Germinal center (tissue), 1 donor: ENCODE measurements at places on chromosomes 6 and 20.

GRCh38 chr20:45781391-45781931 lies 10.2 kb downstream of the WFDC3 start:
- no peak for DNase-seq

DNA sequence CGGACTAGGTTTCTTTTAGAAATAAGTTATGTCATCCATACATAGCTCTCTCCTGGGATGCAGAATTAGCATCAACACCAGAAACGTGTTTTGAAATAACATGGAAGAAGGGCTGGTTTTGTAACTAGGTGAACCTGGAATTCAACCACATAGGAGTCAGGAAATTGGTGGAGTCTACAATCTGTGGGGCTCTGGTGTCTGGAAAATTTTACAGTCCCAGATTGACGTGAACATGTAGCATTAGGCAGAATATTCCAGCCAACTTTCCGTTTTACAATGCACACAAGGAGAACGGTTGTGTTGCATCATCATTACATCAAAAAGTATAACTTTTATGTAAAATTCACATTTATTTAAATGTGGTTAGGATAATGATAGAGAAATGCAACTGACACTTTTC lies 1.9 kb downstream of the KCNQ5 start:
- DNase-seq: no peak

DNA sequence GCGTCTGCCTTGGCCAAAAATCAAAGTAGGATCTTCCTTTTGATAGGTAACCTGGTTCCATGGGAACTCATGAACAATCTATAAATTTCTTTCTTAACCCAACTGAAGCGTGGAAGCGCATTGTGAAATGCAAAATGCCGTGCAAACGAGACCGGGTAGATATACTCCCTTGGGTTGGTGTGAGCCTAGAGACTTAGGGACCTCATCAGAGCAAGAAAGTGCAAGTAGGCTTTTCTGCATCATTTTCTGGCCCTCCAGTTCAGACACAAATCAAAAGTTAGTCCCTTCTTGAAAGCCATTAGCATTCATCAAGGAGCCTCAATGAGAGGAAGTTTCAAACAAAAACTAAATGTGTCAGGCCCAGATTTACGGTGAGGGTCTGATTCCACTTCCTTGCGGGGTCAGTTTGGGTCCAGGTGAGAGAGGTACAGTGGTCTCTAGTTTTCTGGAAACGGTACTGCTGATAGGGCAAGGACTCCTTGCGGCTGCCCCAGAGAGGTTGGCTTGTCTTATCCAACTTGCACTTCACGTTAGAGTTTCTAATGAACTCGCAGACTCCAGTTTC lies 5.3 kb upstream of the ZNF184 start:
- peak; percentile 7 for DNase-seq

DNA sequence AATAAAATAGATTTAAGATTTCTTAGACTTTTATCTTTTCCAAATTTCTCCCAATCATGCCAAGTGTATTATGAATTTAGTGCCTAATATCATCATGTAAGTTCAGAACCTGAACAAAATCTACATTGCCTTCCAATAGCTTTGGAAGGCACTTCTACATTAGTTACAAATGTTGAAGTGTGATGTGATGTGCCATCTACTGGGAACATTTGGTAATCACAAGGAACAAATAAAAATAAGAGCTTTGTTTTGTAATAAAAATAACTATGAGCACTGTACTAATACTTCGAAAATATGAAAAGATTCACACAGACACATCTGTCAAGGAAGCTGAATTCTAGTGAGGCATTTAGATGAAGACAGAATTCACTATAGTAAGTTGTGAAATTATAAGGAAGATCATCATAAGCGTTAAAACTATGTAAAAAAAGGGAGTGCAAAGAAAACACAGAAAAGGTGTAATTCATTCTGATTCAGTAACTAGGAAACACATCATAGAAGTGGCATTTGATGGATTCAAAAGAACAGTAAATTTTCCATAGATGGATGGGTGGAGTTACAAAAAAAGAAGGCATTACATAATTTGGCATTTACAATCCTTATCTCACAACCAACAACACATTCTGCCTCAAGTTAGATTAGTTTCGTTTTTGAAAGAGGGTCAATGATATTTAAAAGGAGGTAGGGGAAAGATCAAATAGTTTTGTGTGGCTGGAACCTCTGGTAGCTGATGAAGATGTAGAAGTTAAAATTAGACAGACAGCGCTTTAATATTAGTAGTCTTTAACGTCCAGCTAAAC lies 161.0 kb downstream of the ASCC3 start:
- no peak for DNase-seq

DNA sequence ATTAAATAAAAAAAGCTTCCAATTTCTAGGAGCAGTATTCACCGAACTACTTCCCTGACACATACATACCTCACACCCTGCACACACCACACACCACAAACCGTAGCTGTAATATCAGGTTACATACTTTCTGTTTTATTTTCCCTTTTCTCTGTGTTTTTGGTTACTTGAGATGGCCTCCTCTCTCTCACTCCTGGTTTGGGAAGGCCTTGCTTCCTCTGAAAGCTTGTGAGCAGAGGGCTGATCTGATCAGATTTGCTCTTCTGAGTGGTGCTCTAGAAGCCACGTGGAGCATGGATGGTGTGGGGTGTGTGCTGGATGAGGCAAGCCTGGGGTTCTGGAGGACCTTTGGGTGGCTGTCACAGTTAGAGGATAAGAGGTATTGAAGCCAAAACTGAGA lies 20.9 kb downstream of the UTRN start:
- DNase-seq: no peak

- DNase-seq: peak; percentile 52
These were observed 39.5 kb downstream of the UNC5CL start for GRCh38 chr6:40999569-40999968.

GRCh38 chr6:158706369-158706982 lies 56.6 kb downstream of the SYTL3 start:
- DNase-seq: no peak

DNA sequence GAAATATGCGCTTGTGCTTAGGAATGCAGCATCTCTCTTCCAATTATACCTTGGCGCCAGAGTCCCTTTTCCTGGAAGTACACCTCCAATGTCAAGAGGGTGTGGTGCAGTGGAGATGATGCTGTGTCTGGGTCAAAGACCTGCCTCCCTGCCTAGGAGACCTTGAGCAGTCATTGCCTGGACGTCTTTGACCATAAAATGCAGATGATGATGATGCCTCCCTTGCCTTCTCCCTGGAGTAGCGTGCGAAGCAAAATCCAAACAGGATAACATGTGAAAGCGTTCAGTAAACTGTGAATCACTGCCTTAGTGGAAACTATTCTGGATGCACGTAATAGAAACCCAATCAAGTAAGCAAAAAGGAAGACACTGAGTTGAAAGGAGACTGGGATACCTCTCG lies 97.4 kb upstream of the ARMC2 start:
- DNase-seq: no peak

DNA sequence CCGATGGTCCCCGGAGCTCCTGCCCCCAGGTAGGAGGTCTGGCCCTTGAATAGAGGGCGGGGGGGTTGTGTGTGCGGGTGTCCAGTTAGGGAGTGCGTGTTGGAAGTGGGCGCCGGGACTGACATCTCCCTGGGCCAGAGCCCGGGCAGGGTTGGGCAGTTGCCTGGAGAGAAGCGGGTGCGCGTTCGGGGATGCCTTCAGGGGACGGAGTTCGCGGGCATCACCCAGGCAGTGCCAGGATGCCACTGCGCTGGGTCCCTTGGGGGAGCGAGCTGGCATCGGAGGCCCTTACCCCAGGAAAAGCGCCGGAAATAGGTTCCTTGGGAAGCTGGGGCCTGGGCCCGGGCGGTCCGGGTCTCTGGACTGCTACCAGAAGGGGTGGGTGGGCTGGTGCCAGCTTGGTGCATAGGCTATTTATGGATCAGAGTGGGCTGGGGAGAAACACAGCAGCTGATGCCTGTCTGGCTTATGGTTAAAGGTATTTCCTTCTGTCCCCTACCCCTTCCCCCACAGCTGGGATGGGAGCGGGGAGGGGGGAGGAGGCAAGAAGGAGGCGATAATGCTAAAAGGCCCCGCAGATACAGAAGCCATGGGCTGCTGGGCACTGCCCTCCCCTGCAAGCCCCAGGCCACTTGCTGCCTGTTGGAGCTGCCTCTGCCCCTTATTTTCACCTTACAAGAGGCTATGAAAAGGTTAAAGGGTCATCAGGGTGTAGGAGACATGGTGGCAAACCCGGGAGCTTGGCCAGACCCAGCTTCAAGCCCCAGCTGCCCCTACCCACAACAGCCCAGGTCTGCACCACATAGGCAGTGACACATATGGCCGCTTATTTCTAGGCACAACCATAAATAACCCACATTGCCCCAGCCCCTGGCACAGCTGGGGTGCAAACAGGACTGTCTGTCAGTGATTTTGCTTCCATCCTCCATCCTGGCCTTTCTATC lies 638 bp downstream of the PACSIN1 start:
- no peak for DNase-seq

- no peak for DNase-seq
These were observed 423.8 kb upstream of the ADGRB3 start for GRCh38 chr6:68211242-68211795.

DNA sequence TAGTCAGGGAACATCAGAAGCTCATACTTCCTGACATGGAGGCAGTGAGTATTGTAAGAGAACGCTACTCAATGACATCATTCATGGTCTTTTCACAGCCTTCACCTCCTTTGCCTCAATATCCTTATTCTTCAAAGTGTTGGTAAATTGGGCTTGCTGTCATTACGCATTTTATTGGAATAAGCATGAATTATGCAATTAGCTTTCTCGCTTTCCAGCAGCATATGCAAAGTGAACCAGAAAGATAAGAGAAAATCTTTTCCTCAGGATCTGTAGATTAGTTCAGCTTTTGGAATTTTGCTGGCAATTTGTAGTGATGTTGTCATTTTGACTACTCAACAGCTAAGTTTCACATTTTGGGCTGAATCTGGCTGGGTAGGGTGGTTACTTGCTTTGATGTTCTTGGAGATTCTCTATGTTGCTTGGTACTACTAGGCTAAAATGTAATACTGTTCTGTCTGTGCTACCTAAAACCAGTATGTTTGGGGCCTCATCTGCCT lies 1012.1 kb downstream of the KIF16B start:
- no peak for DNase-seq

DNA sequence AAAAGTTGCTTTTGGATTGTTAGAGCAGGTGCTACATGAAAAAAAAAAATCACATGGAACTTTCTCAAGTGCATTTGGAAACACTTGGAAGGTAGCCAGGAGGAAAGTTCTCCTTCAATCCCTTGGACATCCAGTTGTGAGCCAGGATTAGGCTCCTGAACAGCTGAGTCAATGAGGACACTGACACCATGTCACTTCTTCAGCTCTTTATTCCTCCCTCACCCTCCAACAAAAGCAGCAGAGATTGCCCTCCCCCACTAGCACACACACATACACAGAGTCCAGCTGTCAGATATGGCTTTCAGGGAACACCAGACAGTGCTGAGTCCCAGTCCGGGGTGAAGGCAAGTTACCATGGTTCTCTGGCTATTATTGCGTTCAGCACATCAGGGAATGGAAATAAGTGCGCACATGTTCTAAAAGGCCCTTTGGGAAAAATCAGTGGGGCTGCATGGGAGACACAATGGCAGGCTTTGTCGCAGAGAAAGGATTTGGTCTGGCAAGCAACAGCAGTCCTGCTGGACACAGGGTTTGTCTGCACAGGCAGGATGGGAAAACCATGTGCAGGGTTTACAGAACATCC lies 124.7 kb upstream of the MARCKS start:
- DNase-seq: no peak

DNA sequence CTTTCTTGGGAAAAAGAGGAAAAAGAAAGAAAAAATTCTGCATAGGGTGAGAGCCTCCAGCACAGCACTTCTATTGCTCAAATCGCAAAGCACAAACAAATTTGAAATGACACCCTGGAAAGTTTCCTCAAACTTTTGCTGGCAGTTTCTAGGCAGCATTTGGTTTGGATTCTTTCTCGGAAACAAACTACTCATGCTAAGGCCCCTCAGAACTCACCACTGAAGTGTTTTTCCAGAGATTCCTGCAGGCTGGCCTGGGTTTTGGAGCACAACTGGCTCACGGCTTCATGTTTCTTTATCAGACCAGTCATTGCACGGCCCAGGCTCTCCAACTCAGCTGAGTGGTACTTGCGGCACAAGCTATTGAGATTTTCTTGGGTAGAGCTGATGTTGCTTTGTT lies 237.8 kb downstream of the SYNE1 start:
- DNase-seq: no peak

DNA sequence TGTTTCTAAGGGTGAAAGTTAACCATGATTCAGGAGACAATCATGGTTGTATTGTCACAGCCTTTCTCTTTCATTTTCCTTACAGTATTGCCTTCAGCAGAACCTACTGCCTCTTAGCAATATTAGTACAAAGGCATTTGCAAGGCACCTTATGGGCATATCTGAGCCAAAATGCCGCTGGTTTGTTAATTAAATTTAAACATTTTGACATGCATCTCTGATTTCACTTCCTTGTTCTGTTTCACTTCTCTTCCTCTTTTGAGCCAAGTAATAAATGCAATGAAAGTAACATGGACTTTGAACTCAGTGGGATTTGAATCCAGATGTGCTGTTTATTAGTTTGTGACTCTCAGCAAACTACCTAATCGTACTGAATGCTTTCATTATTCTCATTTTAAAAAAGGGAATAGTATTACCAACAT lies 467.4 kb upstream of the CITED2 start:
- DNase-seq: peak; percentile 47

DNA sequence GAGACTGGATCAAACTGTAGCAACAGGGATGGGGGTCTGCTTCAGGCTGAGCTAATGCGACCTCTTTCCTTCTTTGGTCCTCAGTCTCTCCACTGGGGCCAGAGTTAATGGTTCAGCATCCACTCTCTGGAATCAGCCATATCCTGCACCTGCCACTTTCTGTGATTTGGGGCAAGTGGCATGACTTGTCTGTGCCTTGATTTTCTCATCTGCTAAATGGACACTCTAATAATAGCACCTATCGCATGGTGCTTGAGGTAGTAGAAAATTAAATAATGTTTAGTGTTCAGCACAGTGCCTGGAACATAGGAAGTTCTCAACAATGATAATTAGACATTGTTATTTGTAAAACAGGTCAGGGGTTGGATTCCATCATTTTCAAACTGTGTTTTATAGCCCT lies 6.3 kb downstream of the XKR7 start:
- DNase-seq: no peak

DNA sequence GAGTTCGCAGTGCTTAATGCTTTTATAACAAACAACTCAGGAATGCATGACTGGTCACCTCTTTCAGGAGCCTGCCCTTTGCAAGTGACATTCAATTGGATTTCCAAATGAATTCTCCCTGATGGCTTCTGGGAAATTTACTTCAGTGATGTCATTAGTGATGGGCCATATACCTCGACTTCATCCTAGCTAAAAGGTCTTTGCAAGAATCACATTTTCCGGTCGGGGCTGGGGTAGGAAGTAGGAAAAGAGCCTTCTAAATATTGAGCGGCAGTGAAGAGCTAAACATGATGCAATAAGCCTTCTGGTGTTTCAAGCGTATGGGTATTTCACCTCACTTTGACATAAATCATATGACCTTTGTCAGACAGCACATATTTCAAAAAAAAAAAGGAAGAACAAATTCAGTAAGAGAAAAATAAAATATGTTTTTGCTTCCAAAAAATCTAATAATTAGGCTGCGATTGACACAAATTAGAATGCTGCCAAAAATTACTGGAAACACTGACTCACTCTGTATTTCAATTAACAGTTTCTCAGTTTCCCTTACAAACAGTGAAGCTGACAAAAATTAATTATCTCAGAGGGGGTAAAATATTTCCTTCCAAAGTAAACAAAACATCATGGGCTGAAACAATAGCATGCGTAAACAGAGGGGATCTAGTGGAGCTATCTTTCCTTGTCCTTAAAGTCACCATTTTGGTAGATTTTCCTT lies 39.8 kb downstream of the ADTRP start:
- DNase-seq: no peak
